Mesenteric fat pad (tissue), 1 donor: ENCODE measurements at places on chromosomes 5 and 9.

- no peak for DNase-seq
Measured at GRCh38 chr9:92438900-92439526, 14.7 kb upstream of the OMD start.

- no peak for DNase-seq
Measured at GRCh38 chr5:75985077-75985476, 98.1 kb upstream of the SV2C start.

DNA sequence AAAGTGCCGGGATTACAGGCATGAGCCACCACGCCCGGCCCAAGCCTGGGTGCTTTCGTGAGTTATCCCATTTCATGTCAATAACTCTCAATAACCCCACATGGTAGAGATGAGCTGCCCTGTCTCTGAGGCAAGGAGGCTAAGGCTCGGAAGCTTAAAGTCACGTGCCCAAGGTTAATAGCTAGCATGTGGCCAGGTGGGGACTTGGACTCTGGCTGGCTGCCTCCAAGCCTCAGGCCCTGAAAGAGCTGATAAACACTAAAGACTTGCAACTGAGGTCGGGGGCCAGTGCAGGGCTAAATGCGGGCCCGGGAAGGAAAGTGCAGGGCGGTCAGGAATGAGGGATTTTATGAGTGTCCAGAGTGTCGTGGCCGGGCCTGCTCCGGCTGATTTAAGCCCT lies 30.9 kb upstream of the BARHL1 start:
- no peak for DNase-seq

DNA sequence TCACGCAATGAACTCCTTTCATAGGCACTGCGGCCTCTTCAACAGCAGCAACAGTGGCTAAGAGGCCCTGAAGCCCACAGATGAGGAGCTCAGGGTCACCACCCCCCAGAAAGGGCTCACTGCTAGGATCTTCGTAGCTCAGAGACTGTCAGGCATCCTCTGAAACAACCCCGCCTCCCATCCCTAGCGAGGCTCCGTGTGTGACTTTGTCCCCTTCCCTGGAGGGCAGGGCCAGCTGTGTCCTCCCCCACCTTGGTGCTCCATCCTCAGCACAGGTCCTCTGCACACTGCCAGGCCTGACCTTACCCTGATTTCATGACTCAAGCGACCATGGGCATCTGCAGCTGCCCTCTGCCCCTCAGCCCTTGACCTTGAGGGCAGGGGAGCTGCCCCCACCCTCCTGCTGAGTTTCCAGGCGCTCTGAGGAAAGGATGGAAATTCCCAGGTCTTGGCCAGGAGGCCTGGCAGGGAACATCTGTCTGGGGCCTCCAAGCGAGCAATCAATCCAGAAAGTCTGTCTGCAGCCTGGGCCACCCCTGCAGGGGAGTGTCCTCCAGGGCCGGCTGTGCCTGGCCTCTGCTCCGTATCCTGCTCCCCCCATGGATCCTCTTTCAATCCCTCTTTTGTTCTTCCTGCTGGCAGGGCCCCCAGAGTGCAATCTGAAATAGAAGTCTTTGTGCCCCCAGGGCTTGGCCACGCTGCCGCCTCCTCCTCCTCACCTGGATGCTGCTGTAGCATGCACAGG lies 6.8 kb upstream of the IRX4 start:
- no peak for DNase-seq

DNA sequence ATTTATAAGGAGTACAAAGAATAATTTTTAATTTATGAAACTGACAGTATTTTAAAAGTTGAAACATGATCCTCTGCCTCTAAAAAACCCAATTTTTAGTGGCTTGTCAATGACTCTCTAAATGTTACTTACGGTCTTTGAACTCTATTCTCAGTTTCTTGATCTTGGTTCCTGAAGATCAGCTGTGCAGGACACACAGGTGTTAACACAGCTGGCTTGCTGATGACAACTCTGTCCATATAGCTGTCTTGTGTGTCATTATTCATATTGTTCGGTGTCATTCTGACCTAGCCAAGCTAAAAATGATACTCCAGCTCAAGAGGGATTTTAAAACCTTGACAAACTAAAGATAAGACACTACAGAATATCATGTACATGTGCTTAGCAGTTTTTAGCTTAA lies 314.5 kb downstream of the CCDC171 start:
- no peak for DNase-seq

GRCh38 chr5:171555160-171555559 lies 135.7 kb downstream of the FGF18 start:
- no peak for DNase-seq

DNA sequence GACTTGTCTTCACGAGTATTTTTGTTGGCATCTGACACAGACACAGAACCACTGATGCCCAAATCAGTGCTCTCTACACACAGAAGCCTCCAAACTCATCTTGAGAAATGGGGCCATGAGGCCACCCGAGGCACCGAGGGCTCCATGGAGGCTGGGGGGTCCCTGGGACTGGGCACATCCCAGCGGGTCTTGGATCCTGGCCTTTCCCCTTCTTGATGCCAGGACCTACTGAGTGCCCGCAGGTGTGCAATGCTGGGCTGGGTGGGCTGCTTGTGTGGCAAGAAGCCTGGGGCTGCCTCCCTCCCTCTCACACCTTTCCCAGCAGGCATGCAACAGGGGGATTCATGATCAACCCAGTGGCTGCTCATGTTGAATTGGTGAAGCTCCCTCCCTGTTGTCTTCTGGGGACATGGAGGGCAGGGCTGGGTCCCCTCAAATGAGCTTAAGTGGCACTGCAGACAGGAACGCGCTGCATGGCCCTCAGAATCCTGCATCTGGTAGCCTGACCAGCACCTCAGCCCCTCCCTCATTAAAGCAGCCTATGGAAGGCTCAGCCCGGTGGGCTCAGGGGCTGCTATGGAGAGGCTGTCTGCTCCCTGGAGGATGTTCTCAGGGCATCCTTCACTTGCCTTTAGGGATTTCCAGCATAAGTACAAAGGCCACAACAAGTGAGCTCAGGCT lies 63.7 kb upstream of the SIMC1 start:
- DNase-seq: peak; percentile 59

- no peak for DNase-seq
Measured at GRCh38 chr9:133961226-133962165, 30.6 kb downstream of the VAV2 start.

- no peak for DNase-seq
Measured at GRCh38 chr9:88645879-88646199, 110.9 kb downstream of the NXNL2 start.

- DNase-seq: peak; percentile 28
Measured at GRCh38 chr9:137755261-137755927, 122.2 kb upstream of the CACNA1B start.

DNA sequence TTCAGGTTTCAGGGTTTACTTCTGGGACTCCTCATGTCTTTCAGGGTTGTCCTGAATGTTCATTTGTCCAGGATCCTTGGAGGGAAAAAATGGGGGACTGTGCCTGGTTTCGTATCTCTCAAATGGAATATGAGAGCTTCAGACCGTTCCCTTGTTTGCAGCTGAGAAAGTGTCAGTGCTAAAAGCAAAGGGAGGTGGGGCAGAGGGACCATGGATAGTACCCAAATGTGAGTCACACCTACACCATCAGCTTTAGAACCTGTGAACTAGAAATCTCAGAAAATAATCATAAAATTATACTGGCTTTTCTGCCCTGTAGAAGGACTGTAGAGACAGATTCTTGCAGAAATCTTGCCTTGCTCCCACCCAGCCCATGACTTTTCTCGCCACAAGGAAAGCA lies 84.3 kb upstream of the TAF11L2 start:
- no peak for DNase-seq

- no peak for DNase-seq
Measured at GRCh38 chr5:106801554-106801953, 869.2 kb downstream of the EFNA5 start.
